ENCODE measurements at places on chromosomes 7 and 10.

GRCh38 chr10:100485366-100485765, 22.6 kb downstream of the WNT8B start:
- no peak for DNase-seq

GRCh38 chr7:108415821-108416536, 40.3 kb downstream of the NRCAM start:
- peak; percentile 4 for DNase-seq

DNA sequence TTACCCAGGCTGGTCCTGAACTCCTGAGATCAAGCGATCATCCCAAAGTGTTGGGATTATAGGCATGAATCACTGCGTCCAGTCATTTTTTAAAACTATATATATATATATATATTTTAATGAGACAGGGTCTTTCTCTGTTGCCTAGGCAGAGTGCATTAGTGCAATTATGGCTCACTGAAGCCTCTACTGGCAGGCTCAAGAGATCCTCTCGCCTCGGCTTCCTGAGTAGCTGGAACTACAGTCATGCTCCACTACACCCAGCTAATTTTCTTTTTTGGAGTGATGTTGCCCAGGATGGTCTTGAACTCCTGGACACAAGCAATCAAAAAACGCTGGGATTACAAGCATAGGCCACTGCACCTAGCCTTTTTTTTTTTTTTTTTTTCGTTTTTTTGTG, 55.3 kb upstream of the KAT6B start:
- no peak for DNase-seq

- DNase-seq: no peak
Measured at GRCh38 chr10:51862149-51862548, 162.8 kb upstream of the CSTF2T start.

DNA sequence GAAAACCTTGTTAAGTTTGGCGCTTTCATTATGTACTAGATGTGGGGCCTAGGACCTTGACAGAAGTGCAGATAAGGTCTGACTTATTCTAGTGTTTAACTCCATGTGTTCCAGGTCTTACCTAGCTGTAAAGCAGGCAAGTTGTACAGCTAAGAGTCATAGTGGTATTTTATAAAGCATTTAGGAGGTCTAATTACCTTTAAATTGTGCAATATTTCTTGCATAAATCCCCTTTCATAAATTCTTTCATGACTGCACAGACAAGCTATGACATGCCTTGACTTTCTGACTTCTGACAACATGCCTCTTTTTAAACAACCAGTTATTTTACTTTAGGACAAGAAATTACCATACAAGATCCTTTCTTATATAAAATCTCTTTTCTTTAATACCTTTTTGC, 151.6 kb upstream of the VSTM2A start:
- DNase-seq: no peak

- no peak for DNase-seq
Measured at GRCh38 chr7:81383846-81384245, 386.0 kb downstream of the HGF start.

GRCh38 chr10:88253128-88253527, 330.0 kb downstream of the RNLS start:
- DNase-seq: no peak

DNA sequence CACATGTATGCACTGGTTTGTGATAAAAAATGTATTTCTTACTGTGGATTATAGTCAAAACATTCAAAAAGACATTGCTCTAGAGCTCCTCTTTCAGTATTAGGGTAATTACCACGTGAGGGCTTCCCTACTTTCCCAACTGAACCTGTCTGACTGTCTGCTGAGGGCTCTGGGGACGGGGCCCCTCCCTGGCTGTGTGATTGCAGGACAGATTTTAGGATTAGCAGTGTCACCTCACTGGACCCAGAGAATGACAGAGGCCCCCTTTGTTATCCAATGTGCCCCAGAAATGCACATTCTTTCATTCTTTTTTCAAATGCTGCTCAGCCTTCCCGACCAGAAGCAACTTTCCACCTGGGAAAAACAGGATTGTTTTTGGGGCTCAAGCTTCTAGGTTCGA, 43.6 kb upstream of the MXI1 start:
- no peak for DNase-seq

GRCh38 chr10:1361411-1362105, 305.4 kb downstream of the WDR37 start:
- DNase-seq: no peak

DNA sequence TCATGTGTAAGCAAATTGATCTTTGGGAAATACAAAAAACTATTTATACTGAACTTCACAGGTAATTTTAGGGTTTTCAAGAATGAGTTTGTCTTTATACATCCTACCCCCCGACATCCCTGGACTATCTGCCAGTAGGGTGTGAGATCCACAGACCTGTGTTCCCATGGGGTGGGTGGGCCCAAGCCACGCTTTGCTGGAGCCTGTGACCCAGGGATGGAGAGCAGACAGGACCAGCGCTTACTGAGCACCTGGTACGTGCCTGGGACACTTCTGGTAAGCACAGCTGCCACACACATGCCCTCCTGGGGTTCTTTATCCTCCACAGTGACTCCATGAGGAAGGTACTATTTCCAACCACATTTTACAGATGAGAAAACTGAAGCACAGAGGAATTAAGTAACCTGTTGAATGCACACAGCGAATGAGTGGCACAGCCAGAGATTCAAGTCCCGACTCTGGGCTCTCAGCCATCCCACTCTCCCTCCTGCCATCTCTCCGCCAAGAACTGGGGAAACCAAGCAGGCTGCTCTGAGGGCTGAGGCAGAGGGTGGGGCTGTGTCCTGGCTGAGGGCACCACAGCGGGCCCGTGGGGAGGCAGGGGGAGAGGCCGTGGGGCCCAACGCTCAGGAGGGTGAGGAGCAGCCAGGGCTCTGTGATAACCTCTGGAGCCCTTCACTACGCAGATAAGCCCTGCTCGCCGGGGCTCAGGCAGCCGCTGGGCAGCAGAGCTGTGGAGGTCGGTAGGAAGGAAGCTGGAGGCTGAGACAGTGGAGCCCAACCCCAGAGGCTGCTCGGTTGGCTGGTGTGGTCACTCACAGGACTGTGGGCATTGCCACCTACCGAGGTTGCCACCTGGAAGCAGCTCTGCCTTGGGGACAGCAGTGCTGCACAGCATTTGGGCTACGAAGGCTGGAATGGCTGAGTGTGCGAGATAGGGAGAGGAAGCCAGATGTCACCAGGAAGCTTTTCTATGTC, 124.2 kb downstream of the ARHGAP22 start:
- no peak for DNase-seq

GRCh38 chr7:135185471-135186260, 15.2 kb upstream of the CYREN start:
- no peak for DNase-seq

DNA sequence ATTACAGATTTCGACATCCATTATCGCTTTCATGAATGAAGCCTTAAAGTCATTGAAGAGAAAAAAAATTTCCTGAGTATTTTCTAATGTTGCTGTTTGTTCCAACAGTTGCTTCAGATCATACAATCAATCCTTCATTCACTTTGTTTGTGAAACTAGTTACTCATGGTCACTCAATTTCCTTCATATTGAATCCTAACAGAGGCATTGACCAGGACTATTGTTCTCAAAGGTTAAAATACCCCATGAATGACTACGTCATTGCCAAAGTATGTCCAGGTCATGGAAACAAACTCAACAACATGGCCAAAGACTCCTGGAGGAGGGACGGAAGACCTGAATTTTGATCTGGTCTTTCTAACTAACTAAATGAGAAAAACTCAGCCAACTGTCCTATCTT, 54.0 kb upstream of the ABCB5 start:
- no peak for DNase-seq

GRCh38 chr7:146116521-146117222, at the start of gene CNTNAP2:
Gene CNTNAP2 (plus strand): TSS chr7:146116801. CDS start chr7:146116877, 76 bp downstream.
- DNase-seq: no peak

DNA sequence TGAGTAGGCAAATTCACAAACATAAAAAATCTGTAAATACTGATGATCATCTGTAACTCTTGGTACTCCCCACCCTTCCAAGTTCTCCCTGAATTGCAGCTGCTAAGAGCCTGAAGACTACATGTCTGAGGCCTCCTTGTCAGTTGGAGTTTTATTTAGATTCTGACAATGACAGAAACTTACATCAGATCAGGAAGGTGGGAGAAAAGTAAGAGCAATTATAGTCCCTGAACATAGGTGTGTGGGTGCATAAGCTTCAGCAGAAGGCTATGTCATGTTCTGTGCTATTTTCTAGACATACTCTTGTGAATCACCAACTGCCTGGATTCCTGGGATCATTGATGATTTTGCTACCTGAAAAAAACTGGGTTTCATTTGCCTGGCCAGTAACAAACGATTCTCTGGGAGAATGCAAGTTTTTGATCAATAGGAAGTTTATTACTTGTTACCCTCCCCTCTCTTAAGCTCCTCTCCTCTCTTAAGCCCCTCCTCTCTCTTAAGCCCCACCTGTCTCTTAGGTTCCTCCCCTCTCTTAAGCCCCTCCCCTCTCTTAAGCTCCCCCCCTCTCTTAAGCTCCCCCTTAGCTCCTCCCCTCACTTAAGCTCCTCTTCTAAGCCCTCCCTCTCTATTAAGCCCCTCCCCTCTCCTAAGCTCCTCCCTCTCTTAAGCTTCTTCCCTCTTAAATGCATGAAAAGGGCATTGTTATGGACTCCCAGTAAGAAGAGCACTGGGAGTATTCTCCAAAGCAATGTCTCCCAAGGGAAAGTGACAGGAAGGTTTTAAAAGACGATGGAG, 1183.4 kb upstream of the AUTS2 start:
- no peak for DNase-seq

GRCh38 chr10:35232527-35232926, 103.8 kb upstream of the CCNY start:
- no peak for DNase-seq

DNA sequence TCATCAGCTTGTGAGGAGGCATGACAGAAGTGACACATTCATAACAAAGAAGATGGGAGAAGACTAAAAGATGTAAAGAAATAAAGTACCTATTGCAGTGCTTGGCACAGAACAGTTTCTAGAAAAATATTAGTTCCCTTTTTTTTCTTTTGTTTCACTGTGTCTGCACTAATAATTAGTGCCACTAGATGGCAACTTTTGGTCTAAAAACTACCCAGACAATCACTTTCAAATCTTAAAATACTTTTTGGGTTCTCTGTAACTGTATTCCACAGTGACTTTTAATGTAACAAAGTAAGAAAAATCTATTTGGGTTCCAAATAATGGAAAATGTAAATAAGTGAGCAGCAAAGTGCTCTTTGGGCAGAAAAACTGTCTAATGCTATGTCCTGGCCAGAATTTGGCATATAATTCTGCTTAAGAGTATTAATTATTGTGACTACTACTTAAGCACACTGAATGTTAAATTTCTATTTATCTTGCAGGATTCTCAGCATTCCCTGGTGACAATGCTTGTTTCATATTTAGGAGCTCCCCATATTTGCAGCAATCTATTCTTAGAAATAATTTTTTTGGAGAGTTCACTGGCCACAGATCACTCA, 134.8 kb upstream of the KIF5B start:
- no peak for DNase-seq

GRCh38 chr7:56474271-56474670, 358.1 kb upstream of the NUPR2 start:
- no peak for DNase-seq

DNA sequence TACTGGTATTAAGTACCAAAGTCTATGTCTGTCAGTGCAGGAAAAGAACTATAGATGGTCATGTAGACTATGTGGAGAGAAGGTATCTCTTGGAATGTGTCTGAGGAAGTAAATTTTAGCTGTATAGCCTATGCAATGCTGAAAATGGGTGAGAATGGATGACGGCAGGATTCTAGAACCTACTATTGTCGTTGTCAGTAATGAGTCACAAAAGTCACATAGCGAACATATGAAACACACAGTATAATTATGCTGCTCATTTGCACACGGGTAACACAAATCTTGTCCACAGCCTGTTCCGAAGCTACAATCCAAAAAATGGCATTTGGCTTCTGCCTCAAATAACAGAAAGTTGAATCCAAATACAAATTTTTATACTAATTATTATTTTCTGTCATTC, 33.6 kb upstream of the KMT2E start:
- no peak for DNase-seq

- DNase-seq: no peak
Measured at GRCh38 chr7:131233193-131233592, 94.5 kb upstream of the MKLN1 start.

DNA sequence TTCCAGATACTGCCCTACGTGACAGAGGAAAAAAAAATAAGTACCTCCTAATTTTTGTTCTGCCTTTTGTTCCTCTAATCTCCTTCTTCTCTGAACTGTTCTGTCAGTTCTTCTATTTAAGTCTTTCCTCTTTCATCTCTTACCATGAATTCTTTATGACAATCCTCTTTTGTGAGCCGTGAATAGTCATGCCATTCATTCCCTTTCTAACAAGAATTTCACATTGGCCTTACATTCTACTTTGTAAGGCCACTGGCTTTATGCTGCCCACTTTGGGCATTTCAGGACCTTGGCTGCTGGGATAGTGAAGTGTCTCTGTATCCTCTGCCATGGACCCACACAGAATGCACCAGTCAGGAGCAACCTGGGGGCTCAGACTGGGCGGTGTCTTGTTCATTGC, 52.9 kb downstream of the ATOH7 start:
- no peak for DNase-seq

GRCh38 chr10:73812657-73813056, 1.3 kb upstream of the NDST2 start:
- DNase-seq: no peak

GRCh38 chr7:151038951-151039849, 9.1 kb upstream of the ASIC3 start:
- peak; percentile 66 for DNase-seq

- DNase-seq: no peak
Measured at GRCh38 chr10:25501912-25502311, 327.1 kb downstream of the GPR158 start.

DNA sequence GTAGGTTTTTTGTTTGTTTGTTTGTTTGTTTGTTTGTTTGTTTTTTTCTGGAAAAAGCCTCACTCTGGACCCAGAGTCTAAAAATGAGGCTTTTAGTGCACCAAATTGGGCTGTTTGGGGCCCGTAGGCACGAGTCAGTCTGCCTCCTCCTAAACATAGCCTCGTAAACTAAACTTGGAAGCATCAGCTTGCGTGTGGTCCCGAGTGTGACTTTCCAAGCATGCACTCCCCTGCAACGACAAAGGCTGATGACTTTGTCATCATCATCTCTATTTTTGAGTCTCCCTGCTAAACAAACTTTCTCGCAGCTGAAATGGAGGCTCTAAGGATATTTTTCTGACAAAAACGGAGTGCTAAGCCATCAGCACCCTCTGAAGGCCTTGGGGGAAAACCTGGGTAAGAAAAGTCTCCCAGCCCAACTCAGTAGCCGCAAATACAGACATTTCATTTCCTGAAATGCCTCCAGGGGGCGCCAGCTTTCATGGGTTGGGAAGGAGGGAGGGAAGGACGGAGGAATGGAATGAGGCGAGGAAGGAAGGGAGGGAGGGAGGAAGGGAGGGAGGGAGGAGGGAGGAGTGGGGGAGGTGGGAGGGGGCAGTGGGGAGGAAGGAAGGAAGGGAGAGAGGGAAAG, 245.9 kb downstream of the KCNMA1 start:
- peak; percentile 8 for DNase-seq

- DNase-seq: no peak
Measured at GRCh38 chr10:21943633-21944265, 59.8 kb downstream of the DNAJC1 start.

- no peak for DNase-seq
Measured at GRCh38 chr7:43296306-43296705, 183.9 kb downstream of the HECW1 start.

All from stimulated activated CD4-positive, alpha-beta T cell treated with anti-CD3 and anti-CD28 coated beads, Interleukin-4, amount 100 ng/mL, for 4 hours (primary cell).